Tibial artery (tissue), 4 donors: ENCODE measurements at places on chromosomes 13 and 19.

GRCh38 chr19:41755328-41755913, at the start of gene CEACAM6:
TSS of gene CEACAM6 (plus strand) at chr19:41755530. CDS start at chr19:41755639, 109 bp downstream.
- DNase-seq, result peak; percentile 23

DNA sequence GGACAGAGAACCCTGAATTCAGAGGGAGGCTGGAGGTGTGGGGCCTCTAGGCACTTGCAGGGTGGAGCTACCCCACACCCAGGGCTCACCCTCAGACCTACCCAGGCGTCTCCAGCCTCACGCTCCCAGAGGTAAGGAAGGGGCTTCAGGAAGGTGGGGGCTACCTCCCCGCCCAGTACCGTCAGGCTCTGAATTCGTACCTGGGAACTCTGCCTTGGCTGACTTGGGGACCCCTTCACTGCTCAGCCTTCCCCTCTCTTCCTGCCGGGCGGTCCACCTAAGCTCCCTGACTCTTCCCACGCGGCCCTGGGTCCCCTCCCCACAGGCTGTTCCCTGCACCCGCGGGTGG, 28.5 kb upstream of the PARP4 start:
- DNase-seq, result no peak

DNA sequence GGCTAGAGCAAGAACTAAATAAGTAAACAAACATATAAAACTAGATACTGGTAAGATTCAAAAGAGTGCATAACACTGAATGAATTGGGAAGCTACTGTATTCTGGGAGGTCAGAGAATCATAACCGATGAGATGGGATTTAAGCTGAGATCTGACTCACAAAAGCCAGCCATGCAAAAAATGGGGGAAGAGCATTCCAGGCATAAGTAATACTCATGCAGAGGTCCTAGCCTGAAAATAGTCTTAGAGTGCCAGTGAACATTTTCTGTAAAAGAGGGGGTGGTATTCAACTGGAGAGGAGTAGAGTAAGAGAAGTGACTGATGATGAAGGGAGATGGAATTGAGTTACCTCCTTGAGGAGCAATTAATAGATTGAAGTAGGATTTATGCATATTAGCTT, 872.0 kb upstream of the GPC6 start:
- DNase-seq, result no peak

DNA sequence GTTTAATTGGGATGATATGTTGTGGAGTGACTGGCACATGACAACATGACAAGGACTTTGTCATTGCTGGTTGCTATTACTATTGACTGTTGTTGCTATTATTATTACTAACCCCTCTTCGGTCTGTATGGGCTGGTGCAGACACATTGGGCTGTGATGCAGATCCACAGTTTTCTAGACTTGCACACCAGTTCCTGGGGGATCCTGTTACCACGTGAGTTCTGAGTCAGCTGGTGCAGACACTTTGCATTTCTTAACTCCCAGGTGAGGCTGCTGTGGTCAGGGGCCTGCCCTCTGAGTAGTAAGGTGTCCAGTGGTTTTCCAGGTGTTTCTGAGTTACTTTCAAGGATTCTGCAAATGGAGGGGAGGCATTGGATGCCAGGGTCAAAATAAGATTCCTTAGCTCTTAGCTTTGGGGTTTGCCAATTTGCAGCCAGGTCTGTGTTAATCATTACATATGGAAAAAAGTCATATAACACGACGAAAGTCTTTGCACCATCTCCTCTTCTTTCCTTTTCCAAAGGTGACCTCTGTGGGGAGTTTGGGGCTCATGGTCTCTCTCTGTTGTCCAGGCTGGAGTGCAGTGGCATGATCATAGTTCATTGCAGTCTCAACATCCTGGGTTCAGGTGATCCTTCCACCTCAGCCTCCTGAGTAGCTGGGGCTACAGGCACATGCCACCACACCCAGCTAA, 19.3 kb downstream of the BICRA start:
- no peak for DNase-seq

- no peak for DNase-seq
Observed at GRCh38 chr19:50932018-50932689, 20.7 kb downstream of the KLK5 start.

DNA sequence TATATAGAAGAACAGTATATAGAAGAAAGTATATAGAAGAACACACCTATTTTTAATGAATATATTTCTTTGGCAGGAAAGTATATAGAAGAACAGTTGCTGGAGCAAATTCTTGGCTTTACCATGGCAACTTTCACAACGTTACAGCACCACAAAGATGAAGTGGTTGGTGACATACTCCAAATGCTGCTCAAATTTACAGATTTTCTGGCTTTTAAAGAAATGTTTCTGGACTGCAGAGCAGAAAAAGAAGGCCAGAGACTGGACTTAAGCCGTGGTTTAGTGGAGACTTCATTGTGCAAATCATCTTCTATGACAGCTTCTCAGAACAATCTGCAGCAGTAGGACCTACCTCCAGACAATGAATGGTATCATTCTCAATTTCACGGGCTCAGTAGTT, 24.3 kb upstream of the RFXAP start:
- DNase-seq, result no peak

GRCh38 chr19:50046649-50047503, 21.1 kb downstream of the ZNF473 start:
- DNase-seq, result peak; percentile 66

DNA sequence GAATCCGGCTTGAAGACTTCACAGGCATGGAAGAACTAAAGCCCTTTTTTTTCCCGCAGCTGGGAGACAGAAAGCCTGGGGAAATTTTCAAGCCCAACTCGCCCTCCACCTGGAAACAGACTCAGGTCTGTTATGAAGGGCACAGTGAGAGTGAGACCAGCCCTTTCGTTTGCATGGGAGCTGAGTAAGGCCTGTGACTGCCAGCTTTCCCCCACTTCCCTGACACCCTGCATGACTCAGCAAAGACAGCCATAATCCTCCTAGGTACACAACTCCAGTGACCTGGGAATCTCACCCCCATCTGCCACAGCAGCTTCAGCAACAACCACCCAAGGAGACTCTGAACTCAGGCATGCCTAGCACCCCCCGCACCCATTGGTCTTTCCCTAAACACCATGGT, 87.6 kb upstream of the ZNF91 start:
- DNase-seq, result no peak

- DNase-seq, result no peak
Observed at GRCh38 chr19:53621885-53622740, 9.7 kb upstream of the DPRX start.
